ENCODE measurements at places on chromosomes 4 and X. TPM values are rescaled to one million over a fixed set of nuclear protein-coding genes. Genes with fewer than 3 reads are reported as not detected.
A peak's percentile ranks its signal among the peaks of the same experiment; 100 is the strongest.

The SLC6A14 gene
- total RNA-seq, result not detected

The GAB3 gene
- 3.6 TPM for total RNA-seq

The CT45A1 gene
- total RNA-seq, result not detected

GRCh38 chr4:153497988-153498967 lies 32.1 kb downstream of the TMEM131L start:
- peak; percentile 61 for DNase-seq
- H3K36me3 ChIP-seq, result peaks cover 35% of the 10 kb centered on the region
- peak overlapping the region; percentile 94 for H3K27ac ChIP-seq
- peak overlapping the region; percentile 80 for H3K4me3 ChIP-seq
- peaks cover 76% of the 10 kb centered on the region for H3K4me1 ChIP-seq

DNA sequence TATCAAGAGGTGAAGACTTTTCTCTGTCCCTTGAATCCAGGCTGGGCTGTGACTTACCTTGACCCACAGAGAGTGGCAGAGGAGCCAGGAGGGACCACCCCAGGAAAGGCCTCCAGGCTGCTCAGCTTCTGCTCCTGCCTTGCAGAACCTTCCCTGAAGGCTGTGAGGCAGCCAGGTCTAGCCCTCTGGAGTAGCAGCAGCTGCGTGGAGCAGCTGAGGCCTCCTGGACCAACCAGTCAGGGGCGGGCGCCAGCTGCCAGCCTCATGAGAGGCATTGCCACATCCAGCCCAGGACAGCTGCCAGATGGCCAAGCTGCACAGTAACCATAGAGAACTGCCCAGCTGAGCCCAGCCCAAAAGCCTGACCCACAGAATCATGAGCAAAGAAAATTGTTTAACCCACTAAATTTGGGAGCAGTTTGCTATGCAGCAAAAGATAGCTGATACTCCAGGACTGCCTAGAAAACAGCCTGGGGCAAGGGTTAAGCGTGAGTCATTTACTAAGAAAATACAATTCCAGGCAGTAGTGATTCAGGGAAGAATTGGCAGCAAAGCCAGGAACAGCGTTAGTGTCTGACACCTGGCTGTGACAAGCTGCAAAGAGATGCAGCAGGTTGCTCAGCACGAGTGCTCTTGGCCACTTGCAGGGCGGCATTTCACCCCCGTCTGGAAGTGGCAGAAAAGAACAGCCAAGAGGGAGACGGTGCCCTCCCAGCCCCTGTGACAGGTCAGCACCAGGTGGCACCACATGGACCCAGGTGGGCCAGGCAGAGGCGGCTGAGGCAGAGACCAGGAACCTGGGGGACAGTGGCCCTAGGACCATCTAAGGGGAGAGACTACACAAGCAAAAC lies 14.7 kb upstream of the PDE6B start:
- no peaks in the 10 kb centered on the region for H3K36me3 ChIP-seq
- peaks cover 3% of the 10 kb centered on the region for H3K27me3 ChIP-seq
- no peak overlapping the region for H3K4me3 ChIP-seq
- DNase-seq, result no peak
- H3K27ac ChIP-seq, result no peak overlapping the region

GRCh38 chrX:97563531-97564133 lies 679.9 kb downstream of the RPA4 start:
- no peaks in the 10 kb centered on the region for H3K36me3 ChIP-seq
- peak; percentile 80 for DNase-seq
- no peaks in the 10 kb centered on the region for H3K27me3 ChIP-seq
- H3K27ac ChIP-seq, result peak overlapping the region; percentile 74
- peaks cover 2% of the 10 kb centered on the region for H3K4me1 ChIP-seq
